Stimulated activated CD4-positive, alpha-beta T cell treated with anti-CD3 and anti-CD28 coated beads, Interleukin-4, amount 100 ng/mL, for 48 hours (primary cell): ENCODE measurements at places on chromosomes 4 and X.

- no peak for DNase-seq
Observed at GRCh38 chrX:34778916-34779315, 121.8 kb upstream of the TMEM47 start.

DNA sequence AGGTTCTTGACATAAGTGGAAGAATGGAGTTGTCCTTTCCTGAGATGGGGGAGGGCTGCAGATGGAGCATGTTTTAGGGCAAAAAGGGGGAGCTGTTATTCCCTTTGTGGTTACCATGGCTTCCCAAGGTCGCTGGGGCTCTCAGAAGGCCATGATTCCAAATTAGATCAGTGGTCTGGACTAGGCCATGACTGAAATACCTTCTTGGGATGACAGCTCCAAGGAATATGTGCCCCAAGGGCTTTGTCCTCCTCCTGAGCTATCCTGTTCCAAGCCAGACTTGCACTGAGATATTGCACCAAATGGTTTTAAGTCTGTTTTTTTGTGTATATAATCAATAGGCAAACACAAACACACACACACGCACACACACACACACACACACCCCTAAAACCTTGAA lies 3.0 kb upstream of the RBPJ start:
- no peak for DNase-seq

DNA sequence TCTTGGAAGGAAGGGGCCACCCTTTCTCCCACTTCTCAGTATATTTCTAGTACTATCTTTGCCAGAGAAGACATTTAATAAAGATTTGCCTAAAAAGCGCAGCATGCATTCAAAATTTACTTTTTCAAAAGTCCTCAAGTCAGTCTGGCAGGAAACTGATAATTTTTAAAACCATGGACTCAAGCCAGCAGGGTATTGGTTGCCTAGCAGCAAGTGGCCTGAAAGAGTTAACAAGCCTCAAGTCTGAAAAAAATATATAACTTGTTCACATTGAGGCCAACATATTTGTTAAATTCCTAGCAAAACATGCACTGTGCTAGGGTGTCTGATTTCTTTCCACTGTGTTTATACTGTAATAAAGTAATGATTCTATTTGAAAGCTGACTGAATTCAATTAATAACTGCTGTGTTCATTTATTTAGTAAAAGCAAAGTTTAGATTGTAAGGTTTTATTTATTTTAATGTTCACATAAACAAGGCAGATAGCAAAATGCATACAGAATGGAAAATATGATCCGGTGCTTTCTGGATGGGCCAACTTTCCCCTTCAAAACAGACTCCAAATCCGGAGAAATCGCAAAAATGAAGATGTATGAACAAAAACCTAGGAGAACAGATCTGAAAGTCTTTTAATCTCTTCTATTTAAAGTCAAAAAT lies 218.5 kb upstream of the FGF13 start:
- no peak for DNase-seq

- DNase-seq = no peak
Observed at GRCh38 chr4:181701214-181701613, 542.0 kb upstream of the TENM3 start.

DNA sequence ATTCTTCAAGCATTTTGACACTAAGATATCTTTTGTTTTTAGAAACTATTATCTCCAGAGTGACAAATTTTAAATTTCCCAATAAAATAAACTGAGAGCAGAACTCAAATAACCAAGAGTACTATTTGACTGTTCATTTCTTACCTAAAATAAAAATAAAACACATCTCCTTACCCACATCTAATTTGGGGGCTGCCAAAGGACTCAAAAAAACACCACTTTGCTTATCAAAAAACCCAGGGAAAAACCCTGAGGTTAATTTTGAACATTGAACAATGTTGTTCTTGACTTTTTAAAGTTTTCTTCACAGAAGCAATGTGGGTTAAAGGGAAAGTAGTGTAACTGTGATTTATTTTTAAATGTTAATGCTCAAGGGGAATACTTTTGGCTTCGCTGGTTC lies 243.0 kb upstream of the HHIP start:
- DNase-seq = no peak

DNA sequence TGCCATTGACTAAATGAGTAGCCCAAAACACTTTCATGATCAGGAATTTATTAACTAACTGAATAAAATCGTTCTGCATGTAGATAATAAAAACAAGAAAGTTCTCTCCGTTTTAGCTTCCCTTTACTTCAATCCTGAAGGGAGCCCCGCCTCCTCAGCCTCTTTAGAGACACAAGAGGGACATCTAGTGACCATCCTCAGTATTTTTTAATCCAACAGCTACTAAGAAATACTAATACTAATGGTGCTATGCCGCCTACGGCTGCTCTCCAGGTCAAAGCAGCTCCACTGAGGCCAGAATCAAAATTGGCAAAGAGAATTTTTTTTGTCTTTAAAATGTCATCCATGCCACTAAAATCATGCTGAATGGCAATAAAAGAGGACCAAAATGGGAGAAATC lies 3.2 kb upstream of the PCDH19 start:
- no peak for DNase-seq

GRCh38 chr4:38069271-38069760 lies 109.1 kb downstream of the PTTG2 start:
- no peak for DNase-seq

DNA sequence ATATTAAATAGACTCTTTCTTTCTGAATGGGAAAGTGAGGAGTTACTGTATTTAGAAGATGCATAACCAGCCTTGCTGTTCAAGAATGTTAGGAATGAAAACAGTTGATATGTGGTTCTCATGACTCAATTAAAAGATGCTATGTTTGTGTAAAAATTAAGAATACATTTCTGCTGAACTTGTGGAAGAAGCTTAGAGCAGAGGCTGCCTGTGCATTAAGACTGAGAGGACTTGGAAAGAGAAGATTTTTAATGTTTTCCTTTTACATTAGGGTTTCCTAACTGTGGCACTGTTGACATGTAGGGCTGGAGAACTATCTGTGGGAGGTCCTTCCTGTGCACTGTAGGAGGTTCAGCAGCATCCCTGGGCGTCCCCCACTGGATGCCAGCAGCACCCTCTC lies 137.7 kb downstream of the GPR143 start:
- no peak for DNase-seq

- no peak for DNase-seq
Observed at GRCh38 chr4:2168469-2169319, 73.2 kb downstream of the HAUS3 start.

- no peak for DNase-seq
Observed at GRCh38 chr4:144873226-144873990, 224.6 kb downstream of the ANAPC10 start.

GRCh38 chrX:69109706-69110105 lies 55.5 kb downstream of the PJA1 start:
- no peak for DNase-seq

GRCh38 chrX:39755143-39756032 lies 342.4 kb downstream of the BCOR start:
- no peak for DNase-seq

- DNase-seq = no peak
Observed at GRCh38 chr4:87087420-87087819, 133.0 kb downstream of the KLHL8 start.

DNA sequence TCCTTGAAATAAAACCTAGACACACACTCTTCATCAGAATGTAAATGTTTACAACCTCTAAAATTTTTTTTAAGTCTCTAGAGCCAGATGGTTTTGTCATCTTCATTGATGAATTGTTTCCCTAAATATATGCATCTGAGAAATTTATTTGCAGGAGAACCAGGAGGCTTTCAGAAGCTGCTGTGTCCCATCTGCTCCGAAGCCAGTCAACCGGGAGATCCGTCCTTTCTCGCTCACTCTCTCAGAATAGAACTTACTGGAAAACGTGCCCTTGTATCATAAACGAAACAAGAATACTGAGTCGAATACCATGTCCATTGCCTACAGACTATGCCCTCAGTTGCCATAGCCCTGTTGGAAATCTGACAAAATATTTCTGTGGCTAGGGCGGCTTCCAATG lies 103.5 kb downstream of the SLC34A2 start:
- no peak for DNase-seq

- DNase-seq = no peak
Observed at GRCh38 chr4:8305851-8306471, 36.4 kb downstream of the HTRA3 start.

DNA sequence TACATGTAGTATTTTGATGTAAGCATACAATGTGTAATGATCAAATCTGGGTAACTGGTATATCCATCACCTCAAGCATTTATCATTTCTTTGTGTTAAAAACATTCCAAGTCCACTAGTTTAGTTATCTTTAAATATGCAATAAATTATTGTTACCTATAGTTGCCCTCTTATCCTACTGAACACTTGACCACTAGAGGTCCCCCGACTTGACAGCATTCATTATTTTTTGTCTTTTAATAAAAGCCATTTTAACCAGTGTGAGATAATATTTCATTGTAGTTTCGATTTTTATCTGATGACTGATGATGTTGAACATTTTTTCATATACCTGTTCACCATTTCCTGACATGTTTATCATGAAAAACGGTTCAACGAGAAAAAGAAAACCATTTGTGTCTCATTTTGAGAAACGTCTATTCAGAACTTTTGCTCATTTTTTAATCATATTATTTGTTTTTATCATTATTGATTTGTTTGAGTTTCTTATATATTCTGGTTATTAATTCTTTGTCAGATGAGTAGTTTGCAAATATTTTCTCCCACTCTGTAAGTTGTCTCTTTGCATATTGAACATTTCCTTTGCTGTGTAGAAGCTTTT lies 199.0 kb upstream of the CXXC4 start:
- DNase-seq = no peak

DNA sequence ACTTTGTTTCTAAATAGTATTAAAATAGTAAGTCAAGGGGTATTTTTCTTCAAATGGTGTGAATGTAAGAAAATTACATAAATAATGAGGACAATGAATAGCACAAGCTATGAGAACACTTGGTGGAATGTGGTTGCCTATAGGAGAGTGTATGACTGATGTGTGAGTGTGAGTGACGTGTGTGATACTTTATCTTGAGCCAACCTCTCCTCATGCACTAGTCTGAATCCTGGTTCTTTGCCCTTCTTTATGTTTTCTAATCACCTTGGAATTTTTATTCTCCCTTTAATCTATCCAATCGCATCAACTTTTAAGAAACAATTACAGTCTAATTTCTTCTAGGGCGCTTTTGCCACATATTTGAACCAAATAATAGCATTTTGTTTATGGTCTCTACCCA lies 98.2 kb downstream of the YIPF7 start:
- no peak for DNase-seq

DNA sequence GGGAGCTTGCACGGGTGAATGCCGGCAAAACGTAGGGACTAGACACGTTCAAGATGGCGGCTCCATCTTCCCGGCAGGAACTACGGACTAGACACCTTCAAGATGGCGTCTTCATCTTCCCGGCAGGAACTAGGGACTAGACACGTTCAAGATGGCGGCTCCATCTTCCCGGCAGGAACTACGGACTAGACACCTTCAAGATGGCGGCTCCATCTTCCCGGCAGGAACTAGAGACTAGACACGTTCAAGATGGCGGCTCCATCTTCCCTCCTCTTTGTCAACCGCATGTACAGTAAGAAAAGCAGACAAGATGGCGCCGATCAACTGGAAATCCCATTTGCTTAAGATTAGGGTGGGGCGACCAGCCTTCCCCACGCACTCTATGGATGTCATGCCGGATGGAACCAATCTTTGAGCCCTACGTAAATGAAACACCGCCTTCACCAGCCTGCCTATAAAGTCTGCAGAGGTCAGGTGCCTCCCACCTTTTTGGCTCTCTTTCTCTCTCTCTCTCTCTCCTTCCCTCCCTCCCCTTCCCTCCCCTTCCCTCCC lies 222.4 kb downstream of the CRLF2 start:
- no peak for DNase-seq

DNA sequence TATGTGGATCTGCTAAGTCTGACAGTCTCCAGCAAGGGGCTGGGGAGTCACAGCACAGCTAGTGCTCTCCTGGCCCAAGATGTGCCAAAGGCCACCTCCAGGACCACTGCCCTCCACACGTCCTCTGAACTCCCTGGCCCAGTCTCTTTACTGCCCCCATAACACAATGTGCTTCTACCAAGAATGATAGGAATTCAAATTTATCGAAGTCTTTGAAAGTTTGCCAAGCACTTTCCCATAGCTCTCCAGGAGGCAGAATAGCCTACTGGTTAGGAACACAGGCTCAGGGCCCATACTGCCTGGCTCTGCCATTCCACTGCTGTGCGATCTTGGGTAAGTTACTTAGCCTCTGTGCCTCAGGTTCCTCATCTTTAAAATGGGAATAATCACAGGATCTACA lies 86.7 kb downstream of the NHSL2 start:
- DNase-seq = no peak

GRCh38 chrX:36383495-36383894 lies 464.0 kb downstream of the CFAP47 start:
- no peak for DNase-seq

- no peak for DNase-seq
Observed at GRCh38 chr4:138204507-138204906, 37.6 kb downstream of the SLC7A11 start.

DNA sequence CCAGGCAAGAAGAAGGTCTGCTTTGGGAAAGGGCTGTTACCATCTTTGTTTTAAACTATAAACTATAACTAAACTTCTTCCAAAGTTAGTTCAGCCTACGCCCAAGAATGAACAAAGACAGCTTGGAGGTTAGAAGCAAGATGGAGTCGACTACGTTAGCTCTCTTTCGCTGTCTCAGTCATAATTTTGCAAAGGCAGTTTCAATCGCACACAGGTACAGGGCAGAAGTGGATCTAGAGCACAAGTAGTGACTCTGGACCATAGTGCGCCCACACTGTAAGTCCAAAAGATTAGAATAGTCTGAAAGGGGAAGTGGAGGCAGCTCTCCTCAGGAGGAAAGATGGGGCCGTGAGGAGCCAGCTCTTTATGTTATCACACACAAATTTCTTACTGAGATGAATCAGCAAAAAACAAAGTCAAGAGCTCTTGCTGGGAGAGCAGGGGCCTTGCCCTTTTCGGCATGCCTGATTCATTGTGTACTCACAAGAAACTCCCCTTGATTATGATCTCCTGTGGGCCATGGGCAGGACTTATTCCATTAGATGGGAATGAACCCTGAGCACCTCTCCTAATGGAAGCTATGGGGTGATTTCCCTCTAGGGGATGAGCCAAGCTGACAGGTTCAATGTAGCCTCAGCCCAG lies 58.6 kb downstream of the FUNDC1 start:
- DNase-seq = no peak

GRCh38 chr4:183165376-183165775 lies 66.3 kb downstream of the WWC2 start:
- DNase-seq = no peak

DNA sequence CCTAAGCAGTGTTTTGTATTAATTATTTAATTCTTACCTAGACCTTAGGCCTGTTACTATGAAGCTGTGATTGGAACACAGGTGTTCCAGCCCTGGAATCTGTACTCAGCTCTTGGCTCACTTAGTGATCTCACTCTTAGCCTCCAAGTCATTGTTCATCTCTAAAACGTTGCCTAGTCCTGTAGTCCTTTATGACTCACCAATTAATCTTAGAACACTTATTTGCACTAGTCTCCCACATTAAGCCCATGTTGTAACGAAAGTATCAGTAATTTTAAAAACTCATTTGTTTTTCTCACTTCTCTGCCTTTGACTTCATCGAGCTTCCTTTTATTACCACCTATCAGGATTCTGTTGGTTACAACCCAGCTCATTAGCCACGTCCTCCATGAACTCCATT lies 1224.7 kb upstream of the TENM3 start:
- DNase-seq = no peak
